CD8-positive, alpha-beta T cell (primary cell): ENCODE measurements at places on chromosomes 3 and 15.

GRCh38 chr15:69548395-69549180 lies 96.0 kb downstream of the RPLP1 start:
- DNase-seq: no peak

GRCh38 chr3:183816681-183817510 lies 8.5 kb downstream of the MAP6D1 start:
- DNase-seq: no peak

- no peak for DNase-seq
Observed at GRCh38 chr15:96355568-96356187, 25.2 kb downstream of the NR2F2 start.

- DNase-seq: no peak
Observed at GRCh38 chr15:63306492-63307073, 29.2 kb downstream of the APH1B start.

- no peak for DNase-seq
Observed at GRCh38 chr3:154758109-154758868, 321.8 kb upstream of the MME start.

- DNase-seq: no peak
Observed at GRCh38 chr15:79539401-79539800, 107.3 kb downstream of the MINAR1 start.

DNA sequence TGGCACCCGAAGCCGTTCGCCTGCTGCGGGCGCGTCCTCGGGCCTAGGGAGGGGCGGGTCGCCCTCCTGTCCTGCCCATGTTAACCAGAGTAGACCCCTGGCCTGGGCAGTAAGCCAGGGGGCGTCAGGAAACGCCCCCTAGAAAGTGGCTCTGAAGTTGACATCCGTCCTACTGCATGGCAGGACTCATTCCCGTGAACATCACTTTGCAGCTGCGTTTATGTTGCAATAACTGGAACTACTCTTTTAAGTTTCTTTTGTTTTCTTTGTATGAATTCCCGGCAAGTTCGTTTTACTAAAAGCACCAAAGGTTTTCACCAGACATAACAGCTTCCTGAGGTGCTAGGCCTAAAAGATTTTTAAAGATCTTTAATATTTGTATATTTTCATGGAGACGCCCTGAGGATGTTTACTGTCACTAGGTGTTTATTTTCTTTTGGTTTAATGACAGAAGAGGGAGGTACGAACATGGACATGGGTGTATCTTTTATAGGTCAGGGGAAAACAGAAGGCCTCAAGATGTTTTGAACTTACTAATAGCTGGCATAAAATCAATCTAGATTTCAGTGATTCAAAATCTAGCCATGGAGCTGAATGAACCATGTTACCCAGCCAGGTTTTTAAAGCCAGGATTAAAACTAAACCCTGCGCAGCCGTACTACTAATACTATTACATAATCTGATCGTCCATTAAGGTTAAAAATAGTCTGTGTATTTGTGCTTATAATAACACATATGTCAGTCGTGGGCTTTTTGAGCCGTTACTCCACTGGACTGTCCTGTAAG lies 1.0 kb downstream of the C15orf61 start:
- DNase-seq: no peak

DNA sequence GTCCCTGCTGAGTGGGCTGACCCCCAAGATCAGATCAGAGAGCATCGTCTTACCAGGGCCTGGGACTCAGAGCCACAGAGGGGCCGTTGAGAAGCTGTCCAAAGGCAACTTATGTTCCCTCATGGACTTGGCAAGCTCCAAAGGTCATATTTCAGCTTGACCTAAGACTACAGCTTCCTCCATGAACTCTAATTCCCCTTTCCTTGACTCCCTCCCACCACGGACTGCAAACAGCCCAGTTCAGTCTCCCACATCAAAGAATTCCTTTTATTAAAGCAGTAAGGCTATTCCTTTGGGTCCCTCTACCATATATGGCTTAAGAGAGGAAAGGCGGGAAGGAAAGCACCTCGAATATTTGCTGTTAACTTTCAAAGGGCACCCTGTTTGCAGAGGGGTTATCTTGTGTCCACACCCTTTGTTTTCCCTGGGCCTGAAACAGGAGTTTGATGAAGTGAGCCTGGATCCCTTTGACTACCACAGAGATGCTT lies 146.1 kb upstream of the THBS1 start:
- no peak for DNase-seq

DNA sequence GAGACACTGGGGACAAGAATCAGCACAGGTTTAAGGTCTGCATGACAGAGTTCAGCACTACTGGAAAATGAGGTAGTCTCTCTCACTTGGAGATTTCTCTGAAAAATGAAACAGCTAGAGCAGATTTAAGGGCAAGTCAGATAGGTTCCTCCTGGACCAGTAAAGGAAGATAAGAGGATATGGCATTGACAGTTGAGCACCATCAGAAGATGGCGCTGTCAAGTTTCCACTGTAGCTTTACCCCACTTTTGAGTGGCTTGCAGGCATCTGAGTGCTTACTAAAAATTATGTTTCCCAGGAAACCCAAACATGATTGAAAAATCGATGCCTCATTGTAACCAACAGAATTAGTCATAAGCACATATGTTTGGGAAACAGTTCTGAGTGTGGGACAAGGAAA lies 407.2 kb upstream of the UBE2E2 start:
- no peak for DNase-seq

DNA sequence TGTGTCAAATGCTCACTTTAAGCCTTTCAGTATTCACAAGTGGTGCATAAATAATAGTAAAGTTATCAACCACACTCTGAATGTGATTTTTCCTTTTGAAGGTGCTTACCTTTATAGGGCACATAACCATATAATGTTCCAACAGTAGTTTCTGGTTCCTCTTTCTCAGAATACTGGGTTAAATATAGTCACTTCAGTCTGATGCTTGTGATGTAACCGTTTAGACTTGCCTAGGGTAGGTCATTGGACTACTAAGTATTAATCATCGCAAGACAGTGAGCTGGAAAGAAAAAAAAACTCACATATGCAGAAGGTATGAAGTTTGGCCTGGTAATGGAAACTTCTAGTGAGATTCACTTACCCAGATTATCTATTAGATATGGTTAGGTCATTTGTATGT lies 1.9 kb downstream of the KBTBD8 start:
- no peak for DNase-seq

GRCh38 chr3:8499181-8499611 lies 2.4 kb upstream of the LMCD1 start:
- no peak for DNase-seq

DNA sequence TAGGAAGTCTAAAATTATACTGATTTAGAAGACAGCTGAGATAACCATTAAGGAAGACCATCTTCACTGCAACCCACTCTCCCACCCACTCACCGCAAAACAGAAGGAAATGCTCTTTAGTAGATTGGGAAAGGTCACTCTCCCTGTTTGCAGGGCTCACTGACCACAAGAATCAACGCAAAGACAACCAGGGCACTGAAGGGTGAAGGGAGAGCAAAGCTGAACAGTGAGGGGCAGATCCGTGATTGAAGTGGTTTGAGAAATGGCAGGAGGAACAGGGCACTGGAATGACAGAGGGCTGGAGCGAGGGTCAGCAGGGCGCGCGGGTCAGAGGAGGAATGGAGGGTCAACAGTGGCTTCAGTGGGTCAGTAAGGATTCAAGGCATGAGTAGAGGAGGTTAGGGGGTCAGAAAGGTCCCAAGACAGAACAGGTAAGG lies 520 bp downstream of the MESD start:
- DNase-seq: no peak

DNA sequence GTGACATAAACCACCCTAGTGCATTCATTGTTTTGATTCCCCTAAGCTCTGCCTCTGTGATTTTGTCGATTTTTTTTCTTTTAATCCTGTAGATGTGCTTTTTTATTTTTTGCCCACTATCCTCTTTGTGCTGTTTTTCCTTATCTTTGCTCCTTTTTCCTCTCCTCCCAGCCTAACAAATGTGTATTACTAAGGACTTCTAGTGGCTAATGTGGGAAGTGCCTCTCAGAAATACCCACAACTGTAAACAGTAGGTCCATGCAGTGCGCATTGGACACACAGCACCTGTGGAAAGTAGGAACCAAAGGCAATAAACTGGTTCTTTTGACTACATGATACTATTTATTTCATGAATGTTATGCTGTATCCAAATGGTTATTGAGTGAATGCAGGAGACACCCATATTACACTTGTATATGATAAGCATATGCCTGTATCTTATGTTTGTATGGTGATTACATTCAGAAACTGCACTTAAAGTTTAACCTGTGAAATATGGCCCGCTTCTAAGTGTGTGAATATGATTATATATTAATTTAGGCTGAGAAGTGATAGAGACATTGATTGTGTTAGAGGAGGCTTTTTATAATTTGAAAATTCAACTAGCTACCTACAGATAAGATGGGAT lies 147.8 kb downstream of the PLCL2 start:
- no peak for DNase-seq

GRCh38 chr3:69830147-69830546 lies 90.9 kb downstream of the MITF start:
- DNase-seq: no peak

DNA sequence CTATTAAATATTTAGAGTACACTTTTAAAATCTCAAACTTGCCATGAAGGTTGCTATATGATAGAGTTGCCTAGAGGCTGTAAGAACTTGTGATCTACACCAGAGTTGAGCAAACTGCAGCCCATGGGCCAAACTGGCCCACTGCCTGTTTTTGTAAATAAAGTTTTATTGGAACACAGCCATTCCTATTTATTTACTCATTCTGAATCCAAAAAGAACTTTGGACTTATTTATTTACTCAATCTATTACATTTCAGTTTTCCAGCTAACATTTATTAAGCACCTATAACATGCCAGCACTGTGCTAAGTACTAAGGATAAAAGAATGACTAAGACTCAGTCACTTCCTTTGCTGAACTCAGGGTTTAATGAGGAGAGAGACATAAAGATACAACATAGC lies 403.6 kb downstream of the ERC2 start:
- DNase-seq: no peak

GRCh38 chr3:58237941-58238681 lies 519 bp downstream of the ABHD6 start:
- DNase-seq: no peak

- no peak for DNase-seq
Observed at GRCh38 chr3:29279286-29279685, 1.6 kb upstream of the RBMS3 start.
